SK-MEL-5 (cell line): ENCODE measurements at places on chromosomes 6 and 20. TPM values are rescaled to one million over a fixed set of nuclear protein-coding genes. Genes with fewer than 3 reads are reported as not detected.

GRCh38 chr6:131084982-131085381 is 21.9 kb upstream of the EPB41L2 start:
- no peak for DNase-seq

DNA sequence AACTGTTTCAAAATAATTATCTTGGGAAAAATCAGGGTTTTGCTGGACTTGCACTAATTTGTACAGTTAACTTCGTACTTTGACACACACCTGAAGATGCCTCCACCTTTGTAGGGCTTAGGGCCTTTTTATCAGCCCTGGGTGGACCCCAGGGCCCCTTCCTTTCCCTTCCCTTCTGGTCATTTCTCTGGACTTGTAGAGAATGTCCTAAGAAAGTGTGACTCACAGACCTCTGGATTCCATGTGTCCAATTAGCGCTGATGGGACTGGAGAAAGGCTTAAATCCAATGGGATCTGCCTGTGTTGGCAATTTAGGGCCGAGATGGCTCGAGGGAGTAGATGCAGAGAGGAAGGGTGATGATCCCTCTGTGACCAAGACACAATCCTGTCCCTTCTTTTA is 9.3 kb downstream of the TRIM15 start:
- no peak for DNase-seq

GRCh38 chr6:144467921-144468320 is 182.8 kb downstream of the UTRN start:
- no peak for DNase-seq

DNA sequence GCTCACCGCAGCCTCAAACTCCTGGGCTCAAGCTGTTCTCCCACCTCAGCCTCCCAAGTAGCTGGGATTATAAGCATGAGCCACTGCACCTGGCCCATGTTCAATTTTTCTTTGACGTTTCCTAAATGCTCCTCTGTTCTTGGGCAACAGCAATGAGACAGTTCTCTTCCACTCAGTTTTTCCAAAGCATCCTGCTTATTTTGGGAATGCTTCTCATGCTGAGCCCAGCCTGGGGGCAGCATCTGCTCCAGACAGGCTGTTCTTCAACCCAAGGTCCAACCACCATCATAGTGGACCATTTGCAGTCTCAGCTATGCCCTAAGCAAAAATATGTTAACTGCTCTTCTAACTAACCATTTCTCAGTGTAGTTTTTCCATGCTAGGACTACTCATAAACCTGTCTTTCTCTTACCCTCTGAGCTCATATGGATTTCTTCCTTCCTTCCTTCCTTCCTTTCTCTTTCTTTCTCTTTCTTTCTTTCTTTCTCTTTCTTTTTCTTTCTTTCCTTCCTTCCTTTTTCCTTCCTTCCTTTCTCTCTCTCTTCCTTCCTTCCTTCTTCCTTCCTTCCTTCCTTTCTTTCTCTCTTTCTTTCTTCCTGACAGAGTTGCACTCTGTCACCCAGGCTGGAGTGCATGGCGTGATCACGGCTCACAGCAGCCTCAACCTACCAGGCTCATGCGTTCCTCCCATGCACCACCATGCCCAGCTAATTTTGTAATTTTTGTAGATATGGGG is 48.4 kb downstream of the GCNT2 start:
- DNase-seq = peak; percentile 20

- DNase-seq = no peak
Measured at GRCh38 chr20:34262488-34263288, 21.5 kb downstream of the ASIP start.

DNA sequence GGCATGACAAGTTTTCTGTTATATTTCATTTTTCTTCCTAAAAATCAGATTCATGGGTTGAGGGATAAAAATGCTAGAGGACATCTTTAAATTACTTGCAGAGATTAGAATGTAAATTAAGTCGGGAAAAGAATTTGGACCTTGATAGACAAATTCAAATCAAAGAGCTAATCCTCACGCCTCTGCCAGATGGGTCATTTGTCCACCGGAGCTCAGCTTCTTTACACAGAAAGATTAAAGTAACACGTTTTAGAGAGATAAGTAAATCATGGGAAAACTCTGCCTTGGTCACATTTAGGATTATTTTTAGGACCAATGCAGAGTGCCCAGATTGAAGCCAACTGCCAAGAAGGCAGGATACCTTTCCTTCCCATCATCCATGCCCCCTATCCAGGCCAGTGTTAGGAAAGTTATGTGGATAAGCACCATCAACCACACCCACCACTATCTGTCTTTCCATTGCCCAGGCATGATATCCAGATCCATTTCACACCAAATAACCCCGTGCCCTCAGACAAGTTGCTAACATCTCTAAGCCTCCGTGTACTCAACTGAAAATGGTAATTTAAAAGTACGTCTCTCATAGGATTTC is 397.4 kb upstream of the PLCB4 start:
- DNase-seq = no peak

DNA sequence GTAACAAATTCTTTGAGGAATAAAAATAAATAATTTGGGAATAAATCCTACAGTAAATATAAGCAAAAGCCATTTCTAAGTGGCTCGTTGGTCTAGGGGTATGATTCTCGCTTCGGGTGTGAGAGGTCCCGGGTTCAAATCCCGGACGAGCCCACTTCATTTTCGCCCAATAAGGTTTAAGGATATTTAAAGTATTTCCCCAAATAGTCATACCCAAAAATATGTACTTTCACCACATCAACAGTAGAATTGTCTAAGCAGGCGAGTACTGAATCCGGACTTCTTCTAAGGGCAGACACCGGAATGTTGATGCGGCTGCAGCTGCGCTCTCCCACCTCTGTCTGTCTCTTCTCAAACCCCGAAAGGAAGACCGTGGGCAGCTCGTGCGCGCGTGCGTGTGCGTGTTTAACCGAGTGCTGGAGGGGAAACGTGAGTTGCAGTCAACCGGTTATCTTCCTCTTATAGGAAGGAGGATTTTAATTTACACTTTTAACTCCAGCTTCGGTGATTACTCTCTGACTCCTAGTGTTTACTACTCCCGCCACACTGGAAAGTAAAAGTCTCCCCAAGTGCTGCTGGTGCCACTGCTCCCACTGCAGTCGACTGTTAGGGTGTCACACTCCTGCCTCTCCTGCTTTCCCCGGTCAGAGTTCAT is 155.7 kb upstream of the PRSS16 start:
- DNase-seq = peak; percentile 97

Gene PPP1R10
- 52.4 and 54.1 TPM in 2 replicates for total RNA-seq

Gene CCM2L
- 0.08 and 0.16 TPM in 2 replicates for total RNA-seq

Gene PLEKHG1
- total RNA-seq = 3.5 and 5.5 TPM in 2 replicates

Gene VGLL2
- not detected in 2 replicates for total RNA-seq

Gene MARCKS
- total RNA-seq = 50.7 and 55.4 TPM in 2 replicates

Gene OR12D3
- total RNA-seq = not detected in 2 replicates
